ENCODE measurements at places on chromosomes 5 and 9. TPM values are rescaled to one million over a fixed set of nuclear protein-coding genes. Genes with fewer than 3 reads are reported as not detected.

The ERCC8 gene
- 10.9 TPM for total RNA-seq

The FOXI1 gene
- not detected for total RNA-seq

The ARID3C gene
- total RNA-seq: not detected

The OSMR gene
- 0.08 TPM for total RNA-seq

The SLC36A2 gene
- total RNA-seq: not detected

The PCDHGC3 gene
- 0.48 TPM for total RNA-seq

The KIF24 gene
- total RNA-seq: 2.6 TPM

The PRDM9 gene
- not detected for total RNA-seq

The NRG2 gene
- total RNA-seq: 0.30 TPM

The NR2F1-AS1 gene
- total RNA-seq: not detected

The SLIT3 gene
- total RNA-seq: 0.03 TPM

The TSSK1B gene
- total RNA-seq: not detected

The PPP2R2B gene
- total RNA-seq: 1.3 TPM

The GPX3 gene
- total RNA-seq: 1.0 TPM

The PCDHB8 gene
- not detected for total RNA-seq

The COL23A1 gene
- not detected for total RNA-seq

The SLC6A7 gene
- not detected for total RNA-seq

The LRRC19 gene
- total RNA-seq: not detected

The HAPLN1 gene
- not detected for total RNA-seq

The SLC34A3 gene
- total RNA-seq: not detected

The TAF1L gene
- 0.05 TPM for total RNA-seq

All from activated T-cell treated with anti-CD3 and anti-CD28 coated beads, Interleukin-2, amount 50 U/mL, for 4 hours (primary cell).